ENCODE measurements at places on chromosomes 11 and 22. TPM values are rescaled to one million over a fixed set of nuclear protein-coding genes. Genes with fewer than 3 reads are reported as not detected.

FOLR2 gene
- not detected for total RNA-seq

GUCD1 gene
- total RNA-seq = 143 TPM

MRGPRF gene
- total RNA-seq = 6.3 TPM

SYT12 gene
- 0.56 TPM for total RNA-seq

APOBEC3F gene
- 4.2 TPM for total RNA-seq

ELF5 gene
- not detected for total RNA-seq

TSPAN18 gene
- total RNA-seq = 0.36 TPM

FAM111B gene
- total RNA-seq = 9.3 TPM

TRIM51 gene
- not detected for total RNA-seq

RFPL3 gene
- total RNA-seq = not detected

Measured in IMR-90 (cell line).